Frontal cortex (tissue), 4 donors: ENCODE measurements at places on chromosomes 1 and 21. TPM values are rescaled to one million over a fixed set of nuclear protein-coding genes. Genes with fewer than 3 reads are reported as not detected.

LRRC8B gene
- 39.1 TPM for total RNA-seq

LMX1A gene
- not detected for total RNA-seq

CHRNB2 gene
- total RNA-seq, result 17.9 TPM

LIPI gene
- total RNA-seq, result not detected

OR14A2 gene
- not detected for total RNA-seq

IGSF9 gene
- total RNA-seq, result 5.3 TPM

CR1L gene
- not detected for total RNA-seq

NID1 gene
- 11.0 TPM for total RNA-seq

OR2T29 gene
- not detected for total RNA-seq

TAS1R1 gene
- total RNA-seq, result not detected

APOBEC4 gene
- total RNA-seq, result not detected

OLFML3 gene
- total RNA-seq, result 17.5 TPM

MSTO1 gene
- total RNA-seq, result 21.6 TPM

TSSK3 gene
- total RNA-seq, result 0.41 TPM

TNFRSF4 gene
- not detected for total RNA-seq

GPR157 gene
- 0.41 TPM for total RNA-seq

CD1E gene
- total RNA-seq, result not detected

GJA4 gene
- total RNA-seq, result 3.3 TPM

CD247 gene
- total RNA-seq, result 1.2 TPM

NEXN gene
- total RNA-seq, result under 0.01 TPM

PLXNA2 gene
- 37.9 TPM for total RNA-seq

SAMSN1 gene
- 3.3 TPM for total RNA-seq

BLZF1 gene
- total RNA-seq, result 24.9 TPM

IGSF5 gene
- total RNA-seq, result 1.2 TPM

AGBL4 gene
- total RNA-seq, result 3.3 TPM

CFAP74 gene
- 0.41 TPM for total RNA-seq

FAAH gene
- total RNA-seq, result 19.6 TPM

PROX1 gene
- total RNA-seq, result 6.5 TPM

RNU1-1 gene
- under 0.01 TPM for total RNA-seq

KCNJ15 gene
- not detected for total RNA-seq

CDCA8 gene
- 0.82 TPM for total RNA-seq

THRAP3 gene
- total RNA-seq, result 80.3 TPM

HAO2 gene
- total RNA-seq, result under 0.01 TPM

RGS13 gene
- not detected for total RNA-seq

IL19 gene
- total RNA-seq, result not detected
